Stimulated activated CD8-positive, alpha-beta memory T cell treated with anti-CD3 and anti-CD28 coated beads, Interleukin-15, amount 100 ng/mL, for 24 hours (primary cell): ENCODE measurements at places on chromosomes 4 and X.

GRCh38 chr4:182042945-182043344, 200.3 kb upstream of the TENM3 start:
- DNase-seq, result no peak

GRCh38 chr4:1809754-1810502, 16.8 kb downstream of the FGFR3 start:
- peak; percentile 60 for DNase-seq

DNA sequence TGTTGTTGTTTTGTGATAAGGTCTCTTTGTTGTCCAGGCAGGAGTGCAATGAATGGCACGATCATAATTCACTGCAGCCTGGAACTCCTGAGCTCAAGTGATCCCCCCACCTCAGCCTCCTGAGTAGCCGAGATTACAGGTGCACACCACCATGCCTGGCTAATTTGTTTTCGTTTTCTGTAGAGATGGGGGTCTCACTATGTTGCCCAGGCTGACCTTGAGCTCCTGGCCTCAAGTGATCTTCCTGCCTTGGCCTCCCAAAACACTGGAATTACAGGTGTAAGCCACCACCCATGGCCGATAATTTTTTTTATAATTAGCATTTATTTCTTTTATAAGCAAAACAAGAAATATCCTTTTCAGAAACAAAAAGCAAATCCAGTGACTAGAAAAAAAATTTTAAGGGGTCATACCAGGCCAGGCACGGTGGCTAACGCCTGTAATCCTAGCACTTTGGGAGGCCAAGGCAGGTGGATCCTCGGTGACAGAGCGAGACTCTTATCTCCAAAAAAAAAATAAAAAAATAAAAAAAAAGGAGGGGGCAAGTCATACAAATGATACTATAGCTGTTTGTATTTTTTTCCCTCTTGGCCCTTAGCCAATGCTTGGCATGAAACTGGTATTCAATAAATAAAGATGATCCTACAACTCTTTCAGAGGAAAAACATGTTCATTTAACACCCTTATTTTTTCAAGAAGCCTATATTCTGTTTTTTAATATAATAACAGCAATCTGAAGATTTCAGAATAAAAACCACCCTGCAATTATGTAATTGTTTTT, 3.4 kb downstream of the PLAC8 start:
- DNase-seq, result no peak

DNA sequence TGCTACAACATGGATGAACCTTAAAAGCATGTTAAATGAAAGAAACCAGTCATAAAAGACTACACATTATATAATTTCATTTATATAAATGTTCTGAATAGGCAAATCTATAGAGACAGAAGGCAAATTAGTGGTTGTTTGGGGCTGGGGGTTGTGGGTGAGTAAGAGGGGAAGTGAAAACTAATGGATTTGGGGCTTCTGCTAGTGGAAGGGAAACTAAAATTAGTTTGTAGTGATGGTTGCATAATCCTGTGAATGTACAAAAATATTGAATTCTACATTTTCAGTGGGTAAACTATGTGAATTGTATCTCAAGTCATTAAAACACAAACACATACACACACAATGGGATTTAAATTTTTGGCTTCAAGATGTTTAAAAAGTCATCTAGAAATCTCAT, 25.4 kb upstream of the LIMCH1 start:
- no peak for DNase-seq

- DNase-seq, result no peak
Observed at GRCh38 chrX:72201836-72202536, 20.4 kb downstream of the PIN4 start.

- DNase-seq, result no peak
Observed at GRCh38 chr4:29966386-29966785, 753.8 kb upstream of the PCDH7 start.

DNA sequence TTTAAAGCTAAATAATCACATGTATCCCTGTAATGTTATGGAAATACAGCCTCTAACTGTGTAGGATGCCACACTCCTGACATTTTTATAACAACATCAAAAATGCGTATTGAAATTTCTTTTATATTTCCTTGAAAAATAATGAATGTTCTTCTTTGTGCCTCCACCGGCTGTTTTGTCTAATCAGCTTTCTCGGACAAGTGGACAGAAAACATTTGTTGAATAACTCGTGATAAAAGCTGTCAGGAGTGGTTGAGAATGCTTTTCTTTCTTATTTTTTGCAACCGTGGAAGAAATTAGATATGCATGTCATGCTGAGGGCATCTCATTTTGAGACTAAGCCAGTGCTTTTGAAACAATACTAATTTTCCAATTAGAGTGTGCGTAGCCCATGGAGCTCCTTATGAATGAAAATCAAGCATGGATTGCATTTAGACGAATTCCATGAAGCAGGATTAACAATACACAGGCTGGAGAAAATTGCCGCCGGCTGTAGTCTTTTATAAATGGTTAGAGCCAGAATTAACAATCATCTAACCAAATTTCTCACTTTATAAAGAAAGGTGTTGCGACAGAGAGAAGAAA, 614.5 kb upstream of the LCORL start:
- DNase-seq, result no peak

DNA sequence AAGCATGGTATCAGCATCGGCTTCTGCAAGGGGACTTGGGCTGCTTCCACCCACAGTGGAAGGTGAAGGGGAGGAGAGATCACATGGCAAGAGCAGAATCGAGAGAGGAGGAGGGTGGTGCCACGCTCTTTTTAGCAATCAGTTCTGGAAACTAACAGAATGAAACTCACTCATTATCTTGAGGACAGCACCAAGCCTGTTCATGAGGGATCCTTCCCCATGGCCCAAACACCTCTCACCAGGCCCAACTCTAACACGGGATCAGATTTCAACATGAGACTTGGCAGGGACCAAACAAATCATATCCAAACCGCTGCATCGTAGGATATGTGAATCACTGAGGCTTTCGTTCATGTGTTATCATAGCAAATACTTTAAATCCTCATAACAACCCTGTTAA, 125.5 kb downstream of the GPC3 start:
- DNase-seq, result no peak

DNA sequence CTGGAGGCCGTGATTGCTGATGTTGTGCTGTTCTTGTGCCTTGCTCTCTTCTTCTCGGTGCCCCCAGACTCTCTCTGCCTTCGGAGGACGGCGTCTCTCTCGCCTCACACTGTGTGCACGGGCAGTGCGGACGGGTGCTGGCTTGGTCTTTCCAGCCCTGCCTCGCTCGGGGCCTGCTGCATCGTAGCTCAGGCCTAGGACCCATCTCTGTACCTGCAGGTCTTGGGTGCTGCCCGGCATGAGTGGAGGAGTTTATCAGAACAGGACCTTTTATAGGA, 18.2 kb downstream of the RGS12 start:
- no peak for DNase-seq

GRCh38 chr4:100008048-100008447, 58.0 kb upstream of the H2AZ1 start:
- DNase-seq, result no peak

DNA sequence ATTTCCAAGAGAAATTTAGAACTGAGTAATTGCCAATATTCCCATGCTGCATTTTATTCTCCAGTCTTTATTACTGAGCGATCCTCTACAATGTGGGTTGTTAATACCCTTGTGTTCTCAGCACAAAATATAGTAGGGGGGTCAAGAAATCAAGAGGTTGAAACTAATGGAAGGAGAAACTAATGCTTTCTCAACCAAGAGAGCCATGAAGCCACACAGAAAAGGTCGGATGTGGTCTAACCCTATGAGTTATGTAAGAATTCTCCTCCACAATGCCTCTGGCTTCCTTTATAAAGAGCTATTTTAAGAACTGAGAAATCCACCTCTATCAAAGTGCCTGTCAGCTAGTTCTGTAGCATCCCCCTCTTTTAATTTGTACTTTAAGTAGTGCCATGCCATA, 268.5 kb downstream of the CHIC1 start:
- no peak for DNase-seq

DNA sequence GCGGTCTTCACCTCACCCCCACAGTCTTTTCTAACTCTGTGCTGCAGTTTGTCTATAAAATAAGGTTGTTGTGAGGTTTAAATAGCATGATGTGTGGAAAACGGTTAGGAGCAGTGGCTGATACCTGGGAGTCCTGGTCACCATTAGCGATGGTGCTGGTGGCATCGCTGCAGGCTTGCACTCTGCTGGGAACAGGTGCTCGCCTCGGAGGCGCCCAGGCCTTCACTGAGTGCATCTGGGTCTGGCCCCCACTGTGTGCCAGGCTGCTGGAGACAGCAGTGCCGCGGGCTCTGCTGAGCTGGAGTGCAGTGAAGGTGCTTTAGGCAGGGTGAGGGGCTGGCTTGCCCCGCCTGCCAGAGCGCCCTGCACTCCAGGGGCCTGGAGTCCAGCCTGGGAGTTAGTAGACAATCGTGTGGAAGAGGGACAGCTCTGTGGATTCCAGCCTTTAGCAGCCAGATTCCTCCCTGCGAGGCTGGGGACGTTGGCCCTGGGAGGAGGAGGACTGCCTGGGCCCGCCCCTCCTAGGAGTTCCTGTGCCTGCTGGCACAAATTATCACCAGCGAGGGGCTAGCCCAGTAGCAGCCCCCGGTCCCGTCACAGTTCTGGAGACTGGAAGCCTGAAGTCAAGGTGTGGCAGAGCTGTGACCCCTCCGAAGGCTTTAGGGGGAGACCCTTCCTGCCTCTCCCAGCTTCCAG, 7.3 kb downstream of the RGS12 start:
- DNase-seq, result no peak

- DNase-seq, result no peak
Observed at GRCh38 chrX:43750248-43750676, 94.2 kb downstream of the MAOA start.

DNA sequence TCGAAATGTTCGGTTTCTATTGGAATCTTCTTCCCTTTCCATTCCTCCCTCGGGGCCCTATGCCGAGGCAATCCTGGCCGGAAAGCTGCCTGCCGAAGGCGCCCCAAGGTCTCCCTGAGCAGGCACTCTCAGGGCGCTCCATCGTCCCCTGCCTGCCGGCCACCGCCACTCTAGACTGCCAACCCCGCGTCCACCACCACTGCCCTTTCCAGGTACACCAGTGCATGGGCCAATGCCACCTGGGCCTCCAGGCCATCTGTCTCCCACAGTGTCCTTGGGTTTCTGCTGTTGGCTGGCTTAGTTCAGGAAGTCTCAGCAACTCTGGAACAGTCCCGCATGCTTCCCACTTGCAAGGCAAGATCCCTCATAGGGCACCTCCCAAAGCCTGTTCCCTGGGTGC, 14.6 kb downstream of the CTAG1A start:
- DNase-seq, result no peak

DNA sequence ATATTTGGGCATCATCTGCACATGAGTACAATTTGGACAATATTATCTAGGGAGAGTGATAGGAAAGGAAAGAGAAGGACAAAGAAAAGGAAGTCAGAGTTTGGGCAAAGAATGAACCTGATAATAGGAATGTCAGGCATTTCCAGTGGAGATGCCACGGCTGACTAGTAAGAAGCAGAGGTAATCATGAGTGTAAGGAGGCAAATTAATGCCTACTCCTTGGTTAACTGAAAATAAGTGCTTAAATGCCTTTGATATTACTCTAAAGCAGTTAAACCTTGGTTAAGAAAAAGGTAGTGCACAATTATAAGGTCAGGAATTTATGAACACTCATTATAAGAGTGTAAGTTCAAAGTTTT, 99.2 kb upstream of the DDIT4L start:
- DNase-seq, result no peak
